ENCODE measurements at places on chromosomes 7 and 10.

DNA sequence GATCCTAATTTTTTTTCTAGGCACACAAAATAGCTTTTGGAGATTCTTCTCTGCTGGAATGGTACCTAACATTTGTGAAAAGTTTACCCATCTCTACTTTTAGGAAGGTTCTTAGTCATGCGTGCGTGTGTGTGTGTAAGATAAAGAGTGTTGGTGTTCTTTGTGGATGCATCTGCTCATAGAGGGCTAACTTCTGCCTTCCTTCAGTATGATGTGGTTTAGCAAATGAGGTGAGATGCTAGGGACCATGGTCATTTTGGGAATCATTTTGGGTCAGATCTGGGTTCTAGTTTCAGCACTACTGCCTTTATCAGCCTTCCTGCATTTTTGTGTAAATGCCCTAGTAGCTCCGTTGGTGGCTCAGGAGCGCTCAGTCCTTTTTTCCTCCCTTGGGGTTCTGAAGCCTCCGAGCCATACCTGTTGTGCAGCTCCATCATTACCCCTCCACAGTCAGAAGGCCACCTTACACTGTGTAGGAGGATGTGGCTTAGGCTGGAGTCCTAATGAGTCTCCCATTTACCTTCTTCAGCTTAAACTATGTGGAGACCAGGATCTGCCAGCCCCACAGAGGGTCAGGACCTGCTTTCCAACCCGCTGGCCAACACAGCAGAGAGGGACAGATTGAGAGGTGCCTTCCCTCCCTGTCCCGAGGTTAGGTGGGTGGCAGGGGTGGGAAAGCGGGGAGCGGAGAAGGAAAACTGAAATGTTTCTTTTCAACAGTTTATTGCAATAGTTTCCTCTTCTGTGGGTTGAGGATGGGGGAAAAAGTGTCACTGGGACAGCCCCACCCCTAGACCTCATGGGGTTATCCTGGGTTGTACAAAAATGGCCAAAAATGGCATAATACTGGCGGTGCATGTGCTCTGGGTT lies 31.2 kb downstream of the TSPAN14 start:
- DNase-seq: no peak

DNA sequence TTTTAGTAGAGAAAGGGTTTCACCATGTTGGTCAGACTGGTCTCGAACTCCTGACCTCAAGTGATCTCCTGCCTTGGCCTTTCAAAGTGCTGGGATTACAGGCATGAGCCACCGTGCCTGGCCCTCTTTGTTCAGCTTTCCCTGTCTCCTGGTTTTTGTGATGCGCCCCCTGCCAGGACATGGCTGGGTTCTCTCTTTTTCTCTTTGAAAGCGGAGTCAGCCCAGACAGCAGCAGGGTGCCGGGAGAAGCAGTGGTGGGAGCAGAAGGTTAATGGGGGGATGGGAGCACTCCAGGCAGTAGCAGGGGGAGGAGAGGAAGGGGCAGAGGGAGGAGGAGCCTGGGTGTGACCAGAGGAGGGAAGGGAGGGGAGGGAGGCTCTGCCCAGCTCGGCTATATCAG lies 1.8 kb downstream of the MUC3A start:
- DNase-seq: no peak

GRCh38 chr10:101716891-101717659 lies 22.1 kb upstream of the FBXW4 start:
- DNase-seq: no peak

- no peak for DNase-seq
Observed at GRCh38 chr10:78847485-78847884, 221.3 kb upstream of the ZMIZ1 start.

GRCh38 chr10:59708816-59709394 lies 745 bp downstream of the SLC16A9 start:
- no peak for DNase-seq

DNA sequence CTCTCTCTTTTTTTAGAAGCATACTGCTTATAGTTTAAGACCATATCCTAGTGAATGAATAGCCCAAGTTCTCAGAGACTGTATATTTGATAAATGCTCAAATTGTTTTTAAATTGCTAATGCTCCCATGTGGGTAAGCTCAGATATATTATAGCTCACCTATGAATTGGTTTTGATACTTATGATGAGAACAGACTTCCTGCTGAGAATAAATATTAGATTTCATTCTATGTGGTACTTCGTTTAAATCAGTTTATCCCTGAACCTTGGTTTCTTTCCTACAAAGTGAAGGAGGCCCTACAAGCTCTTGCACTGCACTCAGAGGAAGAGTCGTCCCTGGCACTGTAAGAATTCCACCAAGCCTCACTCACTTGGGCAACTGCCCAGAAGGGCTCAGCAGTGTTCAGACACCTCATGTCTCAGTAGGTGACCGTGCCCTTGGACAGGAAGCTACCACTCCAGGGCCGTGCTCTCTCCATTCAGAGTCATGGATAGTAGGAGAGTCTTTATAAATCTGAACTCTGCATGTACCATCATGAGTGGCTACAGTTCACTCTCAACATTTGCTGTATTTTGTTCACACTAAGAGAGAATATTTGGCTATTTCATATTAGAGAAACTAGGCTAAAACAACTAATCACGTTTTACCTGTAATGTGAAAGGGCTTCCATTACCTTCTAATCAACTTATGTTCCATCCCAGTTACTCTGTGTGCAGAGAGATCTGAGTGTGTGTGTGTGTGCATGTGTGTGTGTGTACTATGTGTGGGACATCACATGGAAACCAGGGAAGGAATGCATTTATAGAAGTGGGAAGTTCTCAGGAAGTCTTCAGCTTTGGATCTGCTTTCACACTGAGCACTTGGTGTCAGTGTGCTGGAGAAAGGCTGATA lies 93.8 kb downstream of the PTPRE start:
- no peak for DNase-seq

GRCh38 chr7:139078911-139079310 lies 30.6 kb downstream of the ZC3HAV1 start:
- DNase-seq: no peak

DNA sequence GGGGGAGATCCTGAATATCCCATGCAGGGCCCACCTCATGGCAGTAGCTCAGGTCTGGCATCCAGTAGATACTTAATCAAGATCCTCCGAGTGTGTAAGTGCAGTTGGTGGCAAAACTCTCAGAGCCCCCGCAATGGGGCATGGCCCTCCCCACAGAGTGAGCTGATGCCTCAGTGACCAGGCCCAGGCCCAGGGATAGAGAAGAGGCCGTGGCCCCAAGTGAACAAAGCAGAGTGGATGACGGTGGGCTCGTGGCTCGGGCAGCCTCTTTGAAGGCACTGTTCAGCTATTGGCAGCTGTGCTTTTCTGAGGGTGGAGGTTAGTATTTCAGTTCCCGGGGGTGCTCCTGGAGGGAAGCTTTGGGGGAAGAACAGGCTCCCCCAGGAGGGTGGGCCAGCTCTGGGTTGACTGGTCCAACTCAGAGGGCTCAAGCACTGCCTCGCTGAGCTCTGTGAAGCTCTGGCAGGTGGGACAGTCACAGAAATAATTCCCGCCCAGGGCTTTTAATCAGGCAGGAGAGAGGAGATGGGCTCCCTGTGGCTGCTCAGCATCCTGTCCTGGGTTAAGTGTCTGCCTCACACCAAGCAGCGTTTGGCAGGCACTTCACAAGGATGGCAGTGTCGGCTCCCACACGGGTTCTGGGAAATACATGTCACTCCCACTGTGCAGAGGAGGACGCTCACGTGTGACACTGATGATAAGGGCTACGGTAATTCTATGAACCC lies 583.6 kb downstream of the TCERG1L start:
- DNase-seq: no peak

GRCh38 chr10:132347211-132347930 lies 15.4 kb downstream of the LRRC27 start:
- no peak for DNase-seq

- no peak for DNase-seq
Observed at GRCh38 chr7:126605553-126605952, 647.2 kb downstream of the GRM8 start.

DNA sequence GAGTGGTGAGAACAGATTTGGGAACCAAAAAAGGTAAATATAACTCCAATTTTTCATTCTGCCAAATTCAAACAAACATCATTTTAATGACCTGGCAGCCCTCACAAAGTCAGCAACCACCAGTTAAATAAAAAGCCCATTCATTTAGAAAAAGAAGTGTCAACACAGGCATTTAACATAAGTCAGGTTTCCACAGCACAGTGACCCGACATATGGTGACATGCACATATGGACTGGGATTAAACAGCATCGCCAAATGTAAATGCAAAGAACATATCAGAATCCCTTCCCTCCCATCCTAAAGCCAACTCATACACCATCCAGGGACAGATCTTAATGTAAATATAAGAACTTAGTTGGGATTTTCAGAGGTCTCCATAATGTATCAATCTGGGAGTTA lies 293.2 kb downstream of the FGFR2 start:
- DNase-seq: no peak

GRCh38 chr7:159015454-159016410 lies 128.9 kb downstream of the VIPR2 start:
- no peak for DNase-seq

All from stimulated activated CD4-positive, alpha-beta T cell treated with anti-CD3 and anti-CD28 coated beads, Interleukin-1b, Interleukin-23, amount 100 ng/mL, for 4 hours (primary cell).